ENCODE measurements at places on chromosomes 5 and 9.

- no peak for DNase-seq
Observed at GRCh38 chr5:137022043-137022442, 477.1 kb downstream of the SPOCK1 start.

GRCh38 chr5:18097817-18098216 lies 463.6 kb downstream of the TAF11L14 start:
- DNase-seq: no peak

- DNase-seq: no peak
Observed at GRCh38 chr5:107361945-107362344, 308.8 kb downstream of the EFNA5 start.

- DNase-seq: no peak
Observed at GRCh38 chr5:34685485-34686165, 29.5 kb downstream of the RAI14 start.

DNA sequence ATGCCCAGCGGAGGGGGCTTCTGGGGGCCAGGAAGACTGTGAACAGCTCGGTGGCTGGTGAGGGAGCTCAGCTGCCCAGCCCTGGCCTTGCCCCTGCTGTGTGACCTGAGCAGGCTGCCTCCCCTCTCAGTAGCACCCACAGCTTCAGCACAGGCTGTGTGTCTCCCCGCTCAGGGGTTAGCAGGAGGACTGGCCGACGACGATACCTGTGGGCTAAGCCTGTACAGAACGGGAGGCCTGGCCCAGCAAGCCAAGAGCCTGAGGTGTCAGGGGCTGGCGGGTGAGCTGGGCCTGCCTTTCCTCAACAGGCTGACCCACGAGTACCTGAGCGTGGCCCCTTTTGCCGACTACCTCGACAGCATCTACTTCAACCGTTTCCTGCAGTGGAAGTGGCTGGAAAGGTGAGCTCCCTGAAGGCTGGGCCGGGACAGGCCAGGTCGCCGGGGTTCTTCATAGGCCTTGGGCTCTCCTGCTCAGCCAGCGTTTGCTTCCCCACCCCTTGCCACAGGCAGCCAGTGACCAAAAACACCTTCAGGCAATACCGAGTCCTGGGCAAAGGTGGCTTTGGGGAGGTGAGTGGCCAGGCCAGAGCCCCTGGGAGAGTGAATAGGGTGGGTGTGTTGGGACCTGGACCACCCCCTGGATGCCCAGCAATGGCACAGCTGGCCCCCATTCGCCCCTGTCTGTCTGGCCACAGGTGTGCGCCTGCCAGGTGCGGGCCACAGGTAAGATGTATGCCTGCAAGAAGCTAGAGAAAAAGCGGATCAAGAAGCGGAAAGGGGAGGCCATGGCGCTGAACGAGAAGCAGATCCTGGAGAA lies 6.6 kb downstream of the GRK6 start:
- no peak for DNase-seq
